ENCODE measurements at places on chromosomes 7 and 10. TPM values are rescaled to one million over a fixed set of nuclear protein-coding genes. Genes with fewer than 3 reads are reported as not detected.

FAM25A gene
- total RNA-seq = not detected

FBXO24 gene
- 0.28 TPM for total RNA-seq

PTCD1 gene
- total RNA-seq = 9.2 TPM

GDF10 gene
- 2.0 TPM for total RNA-seq

NEURL1 gene
- total RNA-seq = under 0.01 TPM
